CD4-positive, alpha-beta T cell (primary cell): ENCODE measurements at places on chromosomes 3 and 15.

- no peak for DNase-seq
Measured at GRCh38 chr3:9021271-9022009, 58.2 kb upstream of the RAD18 start.

GRCh38 chr3:58683001-58683458 lies 16.5 kb upstream of the FAM3D start:
- DNase-seq: no peak

DNA sequence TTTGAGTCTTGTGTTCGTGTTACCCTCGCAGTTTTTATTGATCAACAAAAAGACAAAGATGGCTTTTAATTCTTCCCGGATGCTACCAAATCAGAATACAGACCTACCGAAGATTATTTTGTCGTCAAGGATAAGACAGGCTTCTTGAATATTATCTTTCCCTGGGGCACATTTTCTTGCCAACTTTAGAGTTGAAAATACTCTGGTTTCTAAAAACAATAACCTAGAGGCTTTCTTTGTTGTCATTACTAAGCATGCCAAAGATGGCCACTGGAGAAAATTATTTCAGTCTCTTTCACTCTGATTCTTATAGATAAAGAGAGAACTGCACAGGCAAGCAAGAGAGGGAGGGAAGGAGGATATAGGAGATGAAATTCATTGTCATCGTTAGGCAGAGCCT lies 33.9 kb downstream of the OXNAD1 start:
- no peak for DNase-seq

GRCh38 chr15:30885814-30886213 lies 17.9 kb upstream of the FAN1 start:
- no peak for DNase-seq

DNA sequence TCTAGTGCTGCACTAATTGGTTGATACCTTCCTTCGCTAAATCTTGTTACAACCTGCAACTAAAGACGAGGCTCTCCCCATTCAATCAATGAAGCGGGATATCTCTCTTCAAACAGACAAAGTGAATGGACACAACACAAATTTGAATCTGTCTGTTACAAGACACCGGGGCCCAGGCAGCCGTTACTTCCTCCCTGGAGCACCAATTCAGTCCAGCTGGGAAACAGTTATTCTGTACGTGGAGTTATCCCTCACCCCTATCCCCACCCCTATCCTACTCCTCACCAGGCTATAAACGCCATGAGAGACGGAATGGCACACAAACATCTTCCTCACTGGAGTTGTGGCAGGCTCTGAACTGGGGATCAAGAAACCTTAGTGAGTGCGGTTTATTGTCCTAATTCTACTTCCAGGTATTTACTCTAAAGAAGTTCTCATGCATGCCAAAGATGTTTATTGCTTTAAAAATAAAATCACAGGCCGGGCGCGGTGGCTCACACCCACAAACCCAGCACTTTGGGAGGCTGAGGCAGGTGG lies 181.8 kb downstream of the FOXP1 start:
- DNase-seq: no peak

DNA sequence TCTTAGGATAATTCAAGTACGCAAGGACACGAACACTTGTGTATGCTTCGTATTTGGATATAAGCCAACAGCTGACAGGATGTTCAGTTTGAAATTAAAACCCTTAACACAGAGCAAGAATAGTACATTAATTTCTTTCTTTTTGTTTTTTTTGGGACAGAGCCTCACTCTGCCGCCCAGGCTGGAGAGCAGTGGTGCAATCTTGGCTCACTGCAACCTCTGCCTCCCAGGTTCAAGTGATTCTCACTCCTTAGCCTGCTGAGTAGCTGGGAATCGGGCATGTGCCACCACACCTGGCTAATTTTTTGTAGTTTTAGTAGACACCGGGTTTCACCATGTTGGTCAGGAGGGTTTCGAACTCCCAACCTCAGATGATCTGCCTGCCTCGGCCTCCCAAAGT lies 32.4 kb downstream of the TOMM70 start:
- DNase-seq: no peak

- DNase-seq: no peak
Measured at GRCh38 chr3:5221701-5222100, 34.2 kb downstream of the EDEM1 start.

GRCh38 chr3:29889215-29889614 lies 608.3 kb downstream of the RBMS3 start:
- no peak for DNase-seq

DNA sequence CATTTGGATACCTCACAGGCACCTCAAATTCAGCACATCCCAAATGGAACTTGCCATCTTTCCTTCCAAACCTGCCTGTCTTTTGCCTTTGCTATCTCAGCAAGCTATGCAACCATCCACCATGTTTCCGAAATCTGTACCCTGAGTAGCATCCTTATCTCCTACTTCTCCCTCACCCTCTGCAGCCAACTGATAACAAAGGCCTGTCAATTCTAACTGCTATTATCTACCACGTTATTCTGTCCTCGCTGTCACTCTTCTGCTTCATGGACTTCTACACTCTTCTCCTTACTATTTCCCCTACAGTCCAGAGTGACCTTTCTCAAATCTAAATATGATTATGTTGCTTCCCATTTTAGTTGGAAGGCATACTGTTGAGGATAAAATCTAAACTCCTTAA lies 25.5 kb upstream of the TAFA4 start:
- no peak for DNase-seq

- DNase-seq: no peak
Measured at GRCh38 chr3:63179862-63180522, 98.1 kb upstream of the SYNPR start.

- DNase-seq: no peak
Measured at GRCh38 chr3:102125994-102126368, 276.7 kb downstream of the NFKBIZ start.

DNA sequence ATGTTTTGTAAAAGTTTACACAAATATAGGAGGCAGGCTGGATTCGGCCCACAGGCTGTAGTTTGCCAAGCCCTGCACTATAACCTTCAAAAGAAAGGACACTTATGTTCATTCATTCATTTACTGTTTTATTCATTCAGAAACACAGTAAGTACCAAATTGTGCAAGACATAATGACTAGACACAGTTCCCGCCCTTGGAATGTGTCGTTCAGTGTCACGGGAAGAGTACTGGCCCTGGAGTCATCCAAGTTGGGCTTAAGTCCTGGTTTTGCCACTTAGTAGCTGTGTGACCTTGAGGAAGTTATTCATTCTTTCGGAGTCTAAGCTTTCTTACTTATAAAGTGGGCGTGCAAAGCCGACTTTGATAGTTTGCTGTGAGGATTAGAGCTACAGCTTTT lies 22.0 kb downstream of the COLQ start:
- DNase-seq: no peak

DNA sequence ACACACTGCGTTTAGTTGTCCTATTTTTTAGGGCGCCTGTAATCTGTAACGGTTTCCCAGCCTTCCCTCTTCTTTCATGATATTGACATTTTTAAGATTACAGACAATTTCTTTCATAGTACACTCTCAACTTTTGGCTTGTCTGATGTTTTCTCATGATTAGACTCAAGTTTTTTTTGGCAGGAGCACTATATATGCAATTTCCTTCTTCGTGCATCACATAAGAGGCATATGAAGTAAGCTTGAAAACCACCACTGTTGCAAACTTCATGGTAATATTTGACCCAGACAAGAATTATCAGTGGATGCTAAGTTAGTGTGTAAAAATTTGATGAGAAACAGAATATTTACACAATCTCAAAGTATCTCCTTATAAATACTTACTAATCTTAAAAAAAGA lies 119.2 kb upstream of the CMC1 start:
- DNase-seq: no peak

DNA sequence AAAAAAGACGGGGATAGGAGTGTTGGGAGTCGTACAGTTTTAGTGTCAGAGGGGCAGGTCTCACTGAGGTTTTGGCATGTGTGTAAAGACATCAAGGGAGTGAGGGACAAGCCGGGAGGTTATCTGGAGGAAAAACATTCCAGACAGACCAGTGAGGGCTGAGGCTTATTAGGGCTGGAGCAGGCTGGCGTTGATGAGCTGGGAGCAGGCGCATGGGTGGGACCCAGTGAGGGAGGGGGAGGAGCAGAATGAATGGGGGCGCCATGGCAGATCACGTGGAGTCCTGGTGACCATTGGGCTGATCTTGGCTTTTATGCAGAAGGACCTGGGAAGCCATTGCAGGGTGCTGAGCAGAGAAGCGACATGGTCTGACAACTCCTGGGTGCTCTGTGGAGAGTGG lies 180.2 kb downstream of the SLCO3A1 start:
- DNase-seq: no peak

- no peak for DNase-seq
Measured at GRCh38 chr3:179196098-179196497, 47.9 kb downstream of the PIK3CA start.

DNA sequence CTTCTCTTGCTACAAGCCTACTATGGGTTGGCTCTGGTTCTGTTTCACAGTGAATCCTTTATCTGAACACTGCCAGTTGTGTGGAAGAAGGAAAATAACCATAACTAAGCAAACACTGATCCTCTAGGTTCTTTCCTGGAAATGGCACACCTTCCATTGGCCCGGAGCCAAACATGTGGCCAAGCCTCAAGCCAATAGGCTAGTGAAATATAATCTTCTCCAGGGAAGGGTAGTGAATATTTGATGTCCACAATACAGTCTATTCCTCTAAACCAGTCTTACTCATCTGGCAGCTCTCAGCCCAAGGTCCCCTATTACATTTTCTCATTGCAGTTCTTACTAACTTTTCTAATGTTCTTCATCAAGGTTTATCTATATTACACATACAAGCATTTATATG lies 921.3 kb downstream of the TUSC7 start:
- DNase-seq: no peak

- DNase-seq: no peak
Measured at GRCh38 chr3:166195808-166196207, 358.6 kb upstream of the BCHE start.

GRCh38 chr15:25971053-25971452 lies 107.9 kb upstream of the ATP10A start:
- DNase-seq: no peak

GRCh38 chr3:172608575-172608974 lies 85.3 kb upstream of the TNFSF10 start:
- DNase-seq: no peak

DNA sequence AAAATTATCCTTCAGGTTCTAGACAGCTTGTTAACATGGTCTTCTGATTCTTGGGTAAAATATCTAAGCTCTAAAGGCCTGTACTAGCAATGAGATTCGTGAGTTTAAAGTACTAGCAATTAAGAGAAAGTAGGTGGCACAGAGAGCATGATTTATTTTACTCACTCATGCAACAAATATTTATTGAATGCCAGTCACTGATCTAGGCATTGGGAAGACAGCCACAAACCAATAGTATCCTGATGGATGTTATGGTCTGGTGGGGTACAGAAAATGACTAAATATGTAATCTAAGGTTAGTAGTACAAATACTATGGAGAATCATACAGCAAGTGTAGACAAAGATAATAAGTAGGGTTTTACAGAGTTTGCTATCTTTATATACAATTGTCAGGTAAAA lies 751.3 kb downstream of the ZNF385D start:
- DNase-seq: no peak

DNA sequence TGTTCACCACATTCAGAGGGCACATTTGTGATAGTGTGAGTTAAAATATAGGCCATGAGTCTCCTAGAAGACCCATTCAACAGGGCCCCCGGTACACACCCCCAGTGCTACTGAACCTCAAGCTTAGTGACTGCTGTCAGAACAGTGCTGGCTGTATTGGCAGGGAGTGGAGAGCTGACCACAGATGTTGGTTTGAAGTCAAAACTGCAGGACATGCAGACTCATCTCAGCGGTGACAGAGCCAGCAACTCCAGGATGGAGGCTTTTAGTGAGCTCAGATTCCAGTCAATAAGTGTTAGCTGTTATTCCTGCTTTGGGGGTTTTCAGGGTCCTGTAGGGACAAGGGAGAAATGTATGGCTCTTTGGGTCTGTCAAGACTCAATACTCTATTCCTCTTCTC lies 29.1 kb downstream of the PRR20G start:
- DNase-seq: no peak

DNA sequence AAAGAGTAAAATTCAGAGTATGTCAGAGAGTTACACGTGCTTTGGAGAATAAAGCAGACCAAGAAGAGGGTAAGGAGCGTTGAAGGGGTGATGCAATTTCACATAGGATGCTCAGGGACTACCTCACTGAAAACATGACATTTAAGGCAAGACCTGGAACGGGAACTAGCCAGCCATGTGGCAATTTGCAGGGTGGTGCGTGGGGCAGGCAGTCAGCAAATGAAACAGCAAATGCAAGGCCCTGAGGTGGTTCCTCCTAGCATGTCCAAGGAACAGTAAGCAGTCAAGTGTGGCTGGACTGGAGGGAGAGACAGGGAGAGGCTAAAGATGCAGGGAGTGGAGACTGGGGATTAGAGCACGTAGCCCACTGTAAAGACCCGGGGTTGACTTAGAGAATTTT lies 146.1 kb upstream of the LPP start:
- no peak for DNase-seq

DNA sequence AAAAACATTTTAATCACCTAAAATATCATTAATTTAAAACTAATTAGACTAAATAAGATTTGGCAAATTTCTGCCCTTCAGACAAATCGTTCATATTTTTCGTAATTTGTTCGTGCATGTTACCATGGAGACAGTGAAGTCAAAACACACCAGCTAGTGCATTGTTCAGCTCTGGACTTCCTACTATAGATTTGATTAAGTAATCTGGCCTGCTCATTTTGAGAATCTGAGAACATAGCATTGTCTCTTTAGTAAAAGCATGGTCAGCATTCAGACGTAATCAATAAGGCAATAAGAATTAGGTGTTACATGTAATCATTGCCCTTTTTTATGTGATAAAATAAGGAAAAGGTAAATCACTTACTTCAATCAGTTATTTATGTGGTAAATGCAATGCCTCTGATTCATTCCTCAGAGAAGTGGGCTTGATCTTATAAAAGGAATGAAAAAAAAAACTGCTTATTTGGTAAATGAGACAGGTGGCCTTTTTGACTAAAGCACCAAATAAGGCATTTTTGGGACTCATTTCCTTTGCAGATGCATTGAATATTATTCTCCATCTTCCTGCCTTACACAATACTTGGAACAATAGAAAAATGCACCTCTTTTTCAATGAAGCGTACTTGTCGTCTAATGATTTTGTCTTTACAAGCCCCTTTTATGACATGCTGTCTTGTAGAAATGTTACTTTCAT lies 84.5 kb upstream of the FNDC3B start:
- DNase-seq: no peak

GRCh38 chr15:94052711-94053110 lies 178.7 kb upstream of the MCTP2 start:
- no peak for DNase-seq

DNA sequence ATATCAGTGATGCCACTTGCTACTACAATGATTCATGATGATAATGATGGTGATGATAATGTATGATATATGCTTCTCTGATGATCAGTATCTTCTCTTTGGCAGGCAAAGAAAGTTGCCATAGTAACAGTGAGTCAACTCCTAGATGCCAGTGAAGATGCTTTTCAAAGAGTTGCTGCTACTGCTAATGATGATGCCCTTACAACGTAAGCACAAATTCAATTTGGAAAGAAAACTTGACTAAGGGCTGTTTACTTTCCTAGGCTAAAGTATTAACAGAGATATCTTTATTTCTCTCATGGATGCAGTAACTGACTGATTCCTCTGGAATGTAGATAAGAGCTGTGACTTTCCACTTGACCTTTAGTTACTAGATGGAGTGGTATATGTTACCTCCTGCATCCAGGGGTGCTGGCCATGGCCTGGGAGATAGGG lies 27.8 kb downstream of the ADGRG7 start:
- no peak for DNase-seq
